ENCODE measurements at places on chromosomes 5 and 9.

DNA sequence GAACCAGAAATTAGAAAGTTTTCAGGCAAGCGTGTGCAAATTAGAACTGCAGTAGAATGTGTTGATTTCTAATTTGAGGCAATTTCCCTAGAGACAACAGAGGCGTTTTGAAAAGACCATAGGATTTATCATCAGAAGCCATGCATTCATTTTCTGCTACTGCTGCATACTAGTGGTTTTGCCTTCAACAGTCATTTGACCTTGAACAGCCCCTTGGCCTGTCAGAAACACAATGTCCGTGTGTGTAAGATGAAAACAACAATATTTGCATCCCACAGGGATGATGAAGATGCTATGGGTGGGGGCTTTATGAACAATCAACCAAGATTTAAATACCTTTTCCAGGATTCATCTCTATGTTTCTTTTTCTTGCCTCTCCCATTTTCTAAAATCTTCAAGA is 73.7 kb downstream of the PDE4D start:
- DNase-seq, result no peak

DNA sequence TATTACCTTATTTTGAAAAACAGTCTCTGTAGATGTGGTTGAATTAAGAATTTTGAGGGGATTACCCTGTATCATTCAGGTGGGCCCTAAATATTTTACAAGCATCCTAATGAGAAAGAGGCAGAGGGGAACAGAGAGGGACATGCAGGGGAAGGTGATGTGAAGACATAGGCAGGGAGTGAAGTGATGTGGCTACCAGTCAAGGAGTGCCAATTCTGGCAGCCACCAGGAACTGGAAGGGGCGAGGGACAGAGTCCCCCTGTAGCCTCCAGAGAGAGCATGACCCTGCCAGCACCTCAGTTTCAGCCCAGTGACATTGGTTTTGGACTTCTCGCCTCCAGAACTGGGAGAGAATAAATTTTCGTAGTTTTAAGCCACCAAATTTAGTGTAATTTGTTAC is 44.1 kb downstream of the PIP5K1B start:
- DNase-seq, result no peak

DNA sequence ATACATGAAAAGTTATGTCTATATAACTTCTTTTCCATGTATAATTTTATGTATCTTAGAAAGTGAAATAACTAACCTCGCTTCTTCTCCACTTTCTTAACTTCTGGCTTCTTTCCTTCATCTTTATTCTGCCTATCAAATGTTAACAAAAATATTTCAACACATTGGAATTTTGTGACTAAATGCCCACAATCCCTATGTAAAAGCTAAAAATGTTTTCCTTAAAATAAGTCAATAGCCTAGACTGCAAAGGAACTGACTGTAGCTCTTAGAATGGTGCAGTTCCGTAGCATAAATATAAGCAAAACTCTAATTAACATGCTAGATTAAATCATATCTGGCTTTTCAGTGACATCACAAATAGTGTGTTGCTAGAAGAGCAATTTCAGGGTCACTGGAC is 40.9 kb downstream of the PSIP1 start:
- DNase-seq, result no peak

GRCh38 chr5:168651648-168652047 is 72.5 kb upstream of the PANK3 start:
- no peak for DNase-seq

GRCh38 chr9:31347082-31347617 is 1037.3 kb upstream of the ACO1 start:
- peak; percentile 77 for DNase-seq

DNA sequence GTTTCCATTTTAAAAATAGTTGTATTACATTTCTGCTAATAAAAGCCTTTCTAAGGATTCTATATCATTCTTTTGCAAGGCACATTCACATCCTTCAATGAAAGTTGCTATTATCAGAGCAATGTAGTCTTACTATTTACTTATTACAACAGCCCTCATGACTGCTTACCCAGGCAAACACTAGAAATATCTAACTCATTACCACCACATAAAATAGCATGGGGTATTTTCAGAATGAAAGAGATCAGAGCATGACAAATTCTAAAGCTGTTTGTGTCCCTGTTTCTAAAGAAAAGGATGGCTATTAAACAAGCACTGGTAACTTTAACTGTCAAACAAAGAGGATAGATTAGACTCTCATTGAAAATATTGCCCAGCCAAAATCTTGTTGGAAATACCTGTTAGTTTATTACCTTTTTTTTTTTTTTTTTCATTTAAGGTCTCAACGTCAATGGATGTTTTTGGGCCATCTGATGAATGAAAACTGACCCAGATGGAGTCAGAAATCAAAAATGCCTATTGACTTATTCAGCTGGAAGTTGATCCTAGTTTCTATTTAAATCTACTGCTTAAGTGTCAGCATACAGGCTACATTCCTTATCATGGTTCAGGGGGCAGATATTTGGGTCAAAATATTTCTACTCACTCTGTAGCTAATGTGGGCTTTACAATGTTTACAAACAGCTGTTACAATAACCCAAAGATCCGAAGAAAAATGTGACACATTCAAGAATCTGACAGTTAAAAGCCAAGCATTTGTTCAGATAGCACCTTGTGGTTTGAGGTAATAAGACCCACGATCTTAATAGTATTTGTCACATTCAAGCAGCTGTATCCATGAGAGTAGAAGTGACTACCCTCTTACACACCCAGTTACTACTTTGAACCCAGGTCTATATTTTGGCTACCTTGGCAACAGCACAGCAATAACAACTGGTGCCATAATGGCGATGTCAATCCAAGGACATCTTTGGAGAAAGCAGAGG is 554.8 kb upstream of the MEF2C start:
- no peak for DNase-seq
